Upper lobe of right lung (tissue), 1 donor: ENCODE measurements at places on chromosomes 11 and 22. TPM values are rescaled to one million over a fixed set of nuclear protein-coding genes. Genes with fewer than 3 reads are reported as not detected.
A peak's percentile ranks its signal among the peaks of the same experiment; 100 is the strongest.

SCN2B gene
- 2.5 TPM for total RNA-seq

GRCh38 chr22:46682011-46682731, 55.9 kb downstream of the CERK start:
- peaks cover 30% of the 10 kb centered on the region for H3K36me3 ChIP-seq
- DNase-seq: no peak
- no peak overlapping the region for H3K27ac ChIP-seq
- no peaks in the 10 kb centered on the region for H3K27me3 ChIP-seq
- H3K4me3 ChIP-seq: no peak overlapping the region

- no peaks in the 10 kb centered on the region for H3K4me1 ChIP-seq
- no peaks in the 10 kb centered on the region for H3K27me3 ChIP-seq
- no peaks in the 10 kb centered on the region for H3K36me3 ChIP-seq
- no peak overlapping the region for H3K27ac ChIP-seq
- no peak overlapping the region for H3K4me3 ChIP-seq
Observed at GRCh38 chr11:37572491-37573171, 974.6 kb upstream of the RAG2 start.

GRCh38 chr11:14784230-14784629, 107.8 kb downstream of the CYP2R1 start:
- H3K4me3 ChIP-seq: no peak overlapping the region
- H3K4me1 ChIP-seq: no peaks in the 10 kb centered on the region
- H3K27ac ChIP-seq: no peak overlapping the region
- no peak for DNase-seq
- no peaks in the 10 kb centered on the region for H3K27me3 ChIP-seq
- no peaks in the 10 kb centered on the region for H3K36me3 ChIP-seq

GRCh38 chr11:59182457-59183151, 10.7 kb downstream of the DTX4 start:
- peaks cover 37% of the 10 kb centered on the region for H3K4me1 ChIP-seq
- peaks cover 14% of the 10 kb centered on the region for H3K36me3 ChIP-seq
- H3K4me3 ChIP-seq: no peak overlapping the region
- H3K27ac ChIP-seq: no peak overlapping the region

MRGPRF gene
- total RNA-seq: 13.2 TPM

GPR83 gene
- 0.12 TPM for total RNA-seq

DNA sequence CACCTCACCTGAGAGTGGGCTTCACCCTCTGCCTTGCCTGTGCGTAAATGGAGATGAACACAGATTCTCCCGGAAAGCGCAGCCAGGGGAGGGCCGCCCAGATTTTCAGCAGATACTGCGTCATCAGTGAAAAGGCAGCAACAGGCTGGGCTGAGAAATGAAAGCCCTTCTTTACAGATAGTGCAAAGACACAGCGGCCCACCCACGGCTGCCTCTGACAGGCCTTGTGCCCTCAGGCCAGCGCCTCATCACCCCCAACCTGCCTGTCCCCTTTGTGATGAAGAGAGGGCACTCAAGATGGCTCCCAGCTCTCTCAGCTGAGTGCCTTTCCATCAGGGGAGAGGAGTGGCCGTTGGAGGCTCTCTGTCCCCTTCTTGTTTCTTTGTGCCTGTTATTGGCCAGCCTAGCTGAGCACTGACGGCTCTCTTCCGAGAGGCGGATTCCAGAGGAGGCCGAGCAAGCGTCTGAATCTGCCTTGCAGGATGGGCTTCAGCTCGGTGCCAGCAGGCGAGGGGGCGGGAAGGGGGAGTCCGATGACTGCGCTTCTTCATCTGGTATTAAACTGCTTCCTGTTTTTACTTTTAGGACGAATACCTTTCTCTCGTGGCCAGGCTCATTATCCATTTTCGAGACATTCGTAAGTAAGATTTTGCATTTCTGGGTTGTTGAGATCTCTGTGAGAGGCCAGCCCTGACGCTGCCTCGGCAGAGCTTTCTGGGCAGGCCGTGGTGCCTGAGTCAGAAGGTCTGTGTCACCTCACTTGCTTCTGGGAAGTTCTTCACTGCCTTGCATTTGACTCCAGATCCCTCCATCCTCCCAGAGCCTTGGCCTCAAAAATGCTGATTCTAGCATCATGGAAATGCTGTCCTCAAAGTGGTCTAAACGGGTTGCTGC, 43.7 kb downstream of the MED15 start:
- H3K36me3 ChIP-seq: peaks cover 36% of the 10 kb centered on the region
- no peak for DNase-seq
- no peak overlapping the region for H3K4me3 ChIP-seq
- no peaks in the 10 kb centered on the region for H3K27me3 ChIP-seq
- H3K27ac ChIP-seq: peak overlapping the region; percentile 86
- H3K4me1 ChIP-seq: peaks cover 56% of the 10 kb centered on the region

GRCh38 chr22:34760276-34761008, 305.5 kb upstream of the ISX start:
- no peak overlapping the region for H3K27ac ChIP-seq
- H3K27me3 ChIP-seq: peaks cover 22% of the 10 kb centered on the region

DNA sequence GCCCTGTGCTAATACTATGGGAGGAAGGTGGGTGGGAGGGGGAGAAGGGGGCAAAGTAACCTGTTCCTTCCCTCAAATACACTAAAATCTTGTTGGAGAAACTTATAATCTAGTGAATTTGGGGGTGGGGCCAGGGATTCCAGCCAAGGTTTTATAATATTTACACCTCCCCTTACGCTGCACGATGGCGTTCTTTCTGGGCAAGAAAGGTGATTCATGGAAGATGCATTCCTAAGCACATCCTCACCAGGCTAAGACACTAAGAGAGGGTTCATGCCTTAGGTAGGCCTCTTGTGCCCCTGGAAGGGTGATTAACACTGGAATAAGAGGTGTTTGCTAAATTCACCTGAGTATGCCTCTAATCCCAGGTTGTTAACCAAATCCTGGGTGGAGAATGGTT, 82.6 kb downstream of the BARX2 start:
- no peaks in the 10 kb centered on the region for H3K36me3 ChIP-seq
- H3K27ac ChIP-seq: no peak overlapping the region
- no peaks in the 10 kb centered on the region for H3K27me3 ChIP-seq
- no peak for DNase-seq
- no peak overlapping the region for H3K4me3 ChIP-seq

GRCh38 chr11:77677138-77677537, 39.5 kb upstream of the CLNS1A start:
- H3K27me3 ChIP-seq: no peaks in the 10 kb centered on the region
- no peak for DNase-seq
- H3K4me3 ChIP-seq: no peak overlapping the region

DNA sequence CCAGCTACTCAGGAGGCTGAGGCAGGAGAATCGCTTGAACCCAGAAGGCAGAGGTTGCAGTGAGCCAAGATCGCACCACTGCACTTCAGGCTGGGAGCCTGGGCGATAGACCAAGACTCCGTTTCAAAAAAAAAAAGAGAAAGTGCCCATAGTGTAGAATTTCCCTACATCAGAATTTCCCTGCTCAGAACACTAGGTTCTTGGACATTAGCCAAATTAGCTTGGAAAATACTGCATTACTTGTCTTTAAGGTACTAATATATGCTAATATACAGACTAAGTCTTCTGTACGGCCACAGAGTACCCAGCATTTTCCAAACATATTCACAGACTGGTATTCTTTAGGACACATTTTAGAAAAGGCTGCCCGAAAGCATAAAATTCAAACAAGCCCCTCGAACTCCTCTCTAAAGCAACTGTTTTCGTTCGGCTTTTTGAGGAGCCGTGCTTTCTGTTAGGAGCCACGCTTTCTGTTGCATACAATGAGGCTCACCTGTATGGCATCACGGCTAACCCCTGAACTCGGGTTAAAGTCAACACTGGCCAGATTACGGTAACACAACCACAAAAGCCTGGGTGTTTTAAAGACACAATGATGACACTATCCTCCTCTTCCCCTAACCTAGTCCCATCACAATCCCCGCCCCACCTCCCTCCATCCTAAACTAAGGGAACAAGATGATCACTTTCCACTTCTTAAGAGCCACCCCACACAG, 18.4 kb downstream of the TNKS1BP1 start:
- no peak overlapping the region for H3K27ac ChIP-seq
- no peak for DNase-seq
- peaks cover 70% of the 10 kb centered on the region for H3K4me1 ChIP-seq
- H3K36me3 ChIP-seq: peaks cover 45% of the 10 kb centered on the region

SCGB1A1 gene
- 5.4 TPM for total RNA-seq

DNA sequence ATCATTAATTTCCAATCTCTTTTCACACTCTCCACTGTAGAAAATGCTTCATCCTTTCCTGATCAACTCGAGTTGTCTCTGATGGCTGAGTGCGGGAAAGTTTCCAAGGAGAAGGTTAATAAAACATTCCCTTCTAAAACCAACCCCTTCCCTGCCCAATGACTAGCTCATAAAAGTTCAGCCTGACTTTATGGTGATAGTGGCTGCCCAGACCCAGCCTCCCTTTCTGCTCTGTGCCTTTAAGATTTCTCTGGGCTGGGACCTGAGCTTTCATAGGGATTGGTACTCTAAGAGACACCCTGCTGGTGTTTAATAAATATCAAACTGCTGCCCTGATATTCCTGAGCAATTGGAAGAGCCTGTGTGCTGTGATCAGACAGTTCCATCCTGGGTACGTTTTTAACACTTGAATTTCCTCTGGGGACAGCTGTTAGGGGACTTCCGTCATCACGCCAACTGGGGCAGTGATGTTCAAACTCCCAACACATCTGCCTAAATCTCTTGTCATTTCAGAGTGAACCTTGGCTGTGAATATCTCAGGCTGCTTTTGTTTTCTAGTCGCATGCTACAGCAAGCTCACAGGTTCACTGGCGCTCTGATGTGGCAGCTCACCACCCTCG, 195.0 kb upstream of the KIRREL3 start:
- no peak overlapping the region for H3K4me3 ChIP-seq
- H3K27me3 ChIP-seq: no peaks in the 10 kb centered on the region
- H3K4me1 ChIP-seq: no peaks in the 10 kb centered on the region
- no peak for DNase-seq
- H3K36me3 ChIP-seq: no peaks in the 10 kb centered on the region
- H3K27ac ChIP-seq: no peak overlapping the region
